ENCODE measurements at places on chromosomes 5 and 9.
A peak's percentile ranks its signal among the peaks of the same experiment; 100 is the strongest.

- DNase-seq: no peak
Measured at GRCh38 chr9:91930475-91930874, 19.6 kb downstream of the ROR2 start.

DNA sequence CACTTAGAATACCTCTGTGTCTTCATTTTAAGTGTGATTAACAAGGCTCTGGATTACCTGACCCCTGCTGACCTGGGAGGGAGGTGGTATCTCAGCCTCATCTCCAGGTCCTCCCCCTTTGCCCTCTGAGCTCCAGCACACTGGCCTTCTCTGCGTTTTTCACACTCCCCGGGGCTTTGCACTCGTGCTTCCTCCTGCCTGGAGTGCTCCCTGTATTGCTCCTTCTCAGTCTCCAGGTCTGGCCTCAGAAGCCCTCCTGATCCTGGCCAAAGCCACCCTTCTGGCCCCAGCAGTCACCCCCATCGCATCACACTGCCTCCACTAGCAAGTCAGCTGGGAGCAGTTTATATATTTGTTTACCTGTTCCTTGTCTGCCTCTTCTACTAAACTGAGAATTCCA lies 13.6 kb upstream of the NEUROG1 start:
- no peak for DNase-seq

- no peak for DNase-seq
Measured at GRCh38 chr5:38543074-38543473, 13.4 kb downstream of the LIFR start.

GRCh38 chr9:18516965-18517364 lies 43.0 kb downstream of the ADAMTSL1 start:
- DNase-seq: no peak

DNA sequence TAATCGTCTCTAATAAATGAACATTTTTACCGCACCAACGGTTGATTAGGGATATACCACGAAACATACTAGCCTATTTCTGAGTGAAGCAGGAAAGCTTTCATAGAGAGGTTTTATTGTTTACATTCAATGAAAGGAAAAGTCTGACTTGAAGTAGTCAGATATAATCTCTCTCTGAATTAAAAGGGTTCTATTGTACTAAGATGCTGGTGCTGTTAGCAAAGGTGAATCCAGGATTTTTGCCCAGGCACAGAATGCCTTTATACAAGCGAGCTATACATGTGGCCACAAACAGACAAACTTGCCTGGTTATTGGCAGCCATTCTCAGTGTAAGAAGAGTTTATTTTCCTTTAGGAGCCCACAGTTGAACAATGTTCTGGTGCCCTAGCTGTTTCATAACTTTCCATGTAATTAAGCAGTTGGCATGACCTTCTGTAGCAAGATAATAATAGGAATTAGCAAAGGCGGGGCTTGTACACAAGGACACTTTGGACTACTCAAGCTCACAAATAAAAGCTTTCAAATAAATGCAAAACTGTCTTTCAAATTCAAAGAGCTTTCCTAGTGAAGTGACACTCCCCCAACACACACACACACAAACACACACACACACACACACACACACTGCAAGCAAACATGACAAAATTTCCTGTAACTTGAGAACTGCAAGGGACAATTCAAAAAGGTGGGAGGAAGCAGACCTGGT lies 198.7 kb upstream of the MAP3K1 start:
- no peak for DNase-seq

- DNase-seq: no peak
Measured at GRCh38 chr9:95528908-95529502, 12.2 kb upstream of the PTCH1 start.

- DNase-seq: peak; percentile 84
Measured at GRCh38 chr9:5767968-5768932, 64.7 kb downstream of the ERMP1 start.

GRCh38 chr5:173646692-173647091 lies 30.2 kb upstream of the BOD1 start:
- no peak for DNase-seq

- no peak for DNase-seq
Measured at GRCh38 chr5:127697894-127698600, 5.1 kb upstream of the CCDC192 start.

GRCh38 chr5:57499262-57500050 lies 16.8 kb upstream of the ACTBL2 start:
- peak; percentile 6 for DNase-seq

- no peak for DNase-seq
Measured at GRCh38 chr5:155532621-155533311, 519.2 kb downstream of the KIF4B start.

- DNase-seq: no peak
Measured at GRCh38 chr9:71758785-71759184, 9.5 kb downstream of the CEMIP2 start.

- DNase-seq: no peak
Measured at GRCh38 chr9:134329886-134330285, 3.6 kb downstream of the RXRA start.

DNA sequence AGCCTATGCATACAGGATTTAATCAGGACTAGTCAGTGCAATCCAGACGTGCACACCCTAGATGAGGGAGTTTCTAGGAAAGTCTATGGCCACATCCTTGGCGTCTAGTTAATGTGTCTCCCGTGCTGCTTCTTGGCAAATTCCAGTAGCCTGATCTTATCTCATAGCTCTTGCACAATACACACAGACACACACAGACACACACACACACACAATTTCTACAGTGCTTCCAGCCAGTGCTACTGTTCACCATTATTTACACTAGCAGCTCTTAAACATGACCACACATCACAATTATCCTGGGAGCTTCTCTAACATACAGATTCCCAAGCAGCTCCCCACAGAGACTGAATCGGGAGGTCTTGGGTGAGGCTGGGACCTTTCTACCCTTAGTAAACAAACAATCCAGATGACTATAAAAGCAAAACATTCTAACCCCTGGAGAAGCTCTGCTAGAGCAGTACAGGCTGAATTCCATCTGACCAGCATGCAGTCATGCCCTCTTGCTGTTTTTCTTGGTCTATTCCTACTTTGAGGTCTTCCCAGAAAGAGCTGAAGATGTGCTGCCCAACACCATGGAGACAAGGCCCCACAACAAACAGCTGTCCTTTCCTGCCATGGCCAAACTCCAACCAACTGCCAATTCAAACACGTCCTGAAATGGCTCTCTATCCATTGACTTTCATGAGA lies 236.6 kb downstream of the DEPDC1B start:
- DNase-seq: no peak

GRCh38 chr9:137062384-137062783 lies 8.0 kb downstream of the SAPCD2 start:
- no peak for DNase-seq

DNA sequence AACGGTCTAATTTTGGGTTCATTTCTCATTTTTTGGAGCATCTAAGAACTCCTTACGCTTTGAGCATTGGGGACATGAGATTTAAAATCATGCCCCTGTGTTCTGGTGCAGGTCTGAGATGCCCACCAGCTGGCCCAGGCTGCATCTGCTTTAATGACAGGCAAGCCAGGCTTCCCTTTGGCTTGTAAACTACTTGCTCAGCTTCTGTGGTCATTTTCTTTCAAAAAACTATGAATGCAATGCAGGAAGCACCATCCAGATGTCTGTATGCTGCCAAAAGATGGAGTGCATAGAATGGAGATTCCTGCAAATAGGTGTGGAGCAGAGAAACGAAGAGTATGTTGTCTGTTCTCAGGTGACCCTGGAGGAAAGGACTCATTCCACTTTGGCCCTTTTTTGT lies 399.9 kb upstream of the ADAMTSL1 start:
- DNase-seq: no peak

DNA sequence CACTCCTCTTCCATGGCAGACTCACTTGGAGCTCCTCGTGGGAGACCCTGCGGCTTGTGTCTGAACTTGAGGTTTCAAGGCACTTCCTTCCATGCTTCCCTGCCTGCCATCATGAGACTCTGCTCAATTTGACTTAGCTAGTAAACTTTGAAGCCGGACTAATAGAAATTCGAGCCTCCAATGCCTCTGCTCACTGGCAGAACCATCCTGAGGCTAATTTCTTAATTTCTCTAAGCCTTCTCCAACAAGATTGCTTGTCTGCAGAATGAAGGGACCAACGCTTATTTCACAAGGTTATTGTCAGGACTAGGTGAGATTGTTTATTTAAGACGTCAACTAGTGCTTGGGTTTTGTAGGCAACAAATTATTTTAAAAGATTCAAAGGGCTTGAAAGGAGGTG lies 3.2 kb downstream of the POU4F3 start:
- DNase-seq: no peak

- DNase-seq: no peak
Measured at GRCh38 chr9:91037511-91038482, 236.2 kb downstream of the SYK start.

- no peak for DNase-seq
Measured at GRCh38 chr5:151700296-151700695, 13.6 kb upstream of the SPARC start.

GRCh38 chr9:111298731-111299598 lies 31.1 kb downstream of the OR2K2 start:
- DNase-seq: no peak

DNA sequence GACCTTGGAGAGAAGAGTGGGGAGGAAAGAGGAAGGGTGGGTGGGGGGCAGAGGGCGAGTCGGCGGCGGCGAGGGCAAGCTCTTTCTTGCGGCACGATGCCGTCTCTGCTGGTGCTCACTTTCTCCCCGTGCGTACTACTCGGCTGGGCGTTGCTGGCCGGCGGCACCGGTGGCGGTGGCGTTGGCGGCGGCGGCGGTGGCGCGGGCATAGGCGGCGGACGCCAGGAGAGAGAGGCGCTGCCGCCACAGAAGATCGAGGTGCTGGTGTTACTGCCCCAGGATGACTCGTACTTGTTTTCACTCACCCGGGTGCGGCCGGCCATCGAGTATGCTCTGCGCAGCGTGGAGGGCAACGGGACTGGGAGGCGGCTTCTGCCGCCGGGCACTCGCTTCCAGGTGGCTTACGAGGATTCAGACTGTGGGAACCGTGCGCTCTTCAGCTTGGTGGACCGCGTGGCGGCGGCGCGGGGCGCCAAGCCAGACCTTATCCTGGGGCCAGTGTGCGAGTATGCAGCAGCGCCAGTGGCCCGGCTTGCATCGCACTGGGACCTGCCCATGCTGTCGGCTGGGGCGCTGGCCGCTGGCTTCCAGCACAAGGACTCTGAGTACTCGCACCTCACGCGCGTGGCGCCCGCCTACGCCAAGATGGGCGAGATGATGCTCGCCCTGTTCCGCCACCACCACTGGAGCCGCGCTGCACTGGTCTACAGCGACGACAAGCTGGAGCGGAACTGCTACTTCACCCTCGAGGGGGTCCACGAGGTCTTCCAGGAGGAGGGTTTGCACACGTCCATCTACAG lies 760 bp downstream of the NPR3 start:
- DNase-seq: peak; percentile 30

GRCh38 chr9:96646081-96646991 lies 8.8 kb downstream of the PRXL2C start:
- DNase-seq: no peak

DNA sequence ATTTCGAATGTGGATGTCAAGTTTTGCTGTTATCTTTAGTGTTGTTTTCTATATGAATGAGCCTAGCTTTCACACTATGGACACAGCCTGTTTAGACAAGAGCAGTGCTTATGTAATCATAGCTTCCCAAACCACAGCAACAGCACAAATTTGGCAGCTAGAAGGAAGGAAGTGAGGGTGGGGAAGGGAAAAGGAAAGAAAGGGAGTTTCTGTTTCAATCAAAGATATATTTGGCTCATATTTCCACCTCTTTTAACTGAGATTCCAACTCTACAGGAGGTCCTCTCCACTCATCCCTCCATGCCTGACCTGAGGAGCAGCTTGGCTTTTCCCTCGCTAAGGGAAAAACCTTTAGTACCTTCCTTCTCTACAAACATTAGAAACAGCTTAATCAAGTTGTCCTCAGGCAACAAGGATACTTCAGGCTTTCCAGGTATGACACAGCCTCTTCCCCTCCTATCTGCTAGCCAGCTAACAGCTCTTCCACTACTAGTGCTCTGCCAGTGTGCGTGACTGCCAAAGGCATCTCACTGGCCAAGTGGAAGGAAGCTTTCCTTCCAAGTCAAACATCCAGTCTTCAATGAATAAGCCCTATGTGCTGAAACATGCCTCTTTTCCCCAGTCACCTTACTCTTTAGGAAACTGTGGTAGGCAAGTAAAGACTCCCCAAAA lies 268.6 kb upstream of the PTGER4 start:
- DNase-seq: no peak

DNA sequence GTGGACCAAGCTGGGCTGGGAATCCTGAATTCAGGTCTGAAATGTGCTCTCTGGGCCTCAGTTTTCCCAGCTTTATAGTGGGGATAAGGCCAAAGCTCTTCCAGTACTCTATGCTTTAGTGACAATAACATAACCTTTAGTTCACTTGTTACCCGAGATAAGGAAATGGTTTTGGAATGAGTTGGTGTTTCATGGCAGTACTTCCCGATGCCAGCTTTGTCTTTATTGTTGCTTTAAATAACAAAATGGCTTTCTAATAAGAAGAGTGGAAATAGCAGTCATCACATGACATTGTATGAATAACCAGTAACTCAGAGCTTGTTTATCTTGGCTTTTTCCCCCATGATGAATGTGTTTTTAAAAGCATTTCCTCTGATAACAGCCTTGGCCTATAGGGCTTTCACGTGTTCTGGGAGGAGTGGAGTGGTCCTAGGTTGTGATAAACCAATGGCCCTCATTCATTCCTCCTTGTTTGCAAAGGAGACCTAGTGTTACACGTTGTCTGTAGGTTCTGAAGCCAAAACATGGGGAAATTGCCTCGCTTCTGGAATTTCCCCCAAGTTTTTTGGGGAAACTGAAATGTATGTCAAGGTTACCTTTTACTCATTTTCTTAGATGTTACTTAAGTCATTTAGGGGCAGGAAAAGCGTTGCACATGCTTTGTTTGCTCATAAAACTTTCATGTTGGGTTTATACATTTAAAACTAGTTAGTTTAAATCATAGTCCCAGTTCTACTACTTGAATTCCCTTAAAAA lies 53.7 kb downstream of the ZNF618 start:
- DNase-seq: no peak

DNA sequence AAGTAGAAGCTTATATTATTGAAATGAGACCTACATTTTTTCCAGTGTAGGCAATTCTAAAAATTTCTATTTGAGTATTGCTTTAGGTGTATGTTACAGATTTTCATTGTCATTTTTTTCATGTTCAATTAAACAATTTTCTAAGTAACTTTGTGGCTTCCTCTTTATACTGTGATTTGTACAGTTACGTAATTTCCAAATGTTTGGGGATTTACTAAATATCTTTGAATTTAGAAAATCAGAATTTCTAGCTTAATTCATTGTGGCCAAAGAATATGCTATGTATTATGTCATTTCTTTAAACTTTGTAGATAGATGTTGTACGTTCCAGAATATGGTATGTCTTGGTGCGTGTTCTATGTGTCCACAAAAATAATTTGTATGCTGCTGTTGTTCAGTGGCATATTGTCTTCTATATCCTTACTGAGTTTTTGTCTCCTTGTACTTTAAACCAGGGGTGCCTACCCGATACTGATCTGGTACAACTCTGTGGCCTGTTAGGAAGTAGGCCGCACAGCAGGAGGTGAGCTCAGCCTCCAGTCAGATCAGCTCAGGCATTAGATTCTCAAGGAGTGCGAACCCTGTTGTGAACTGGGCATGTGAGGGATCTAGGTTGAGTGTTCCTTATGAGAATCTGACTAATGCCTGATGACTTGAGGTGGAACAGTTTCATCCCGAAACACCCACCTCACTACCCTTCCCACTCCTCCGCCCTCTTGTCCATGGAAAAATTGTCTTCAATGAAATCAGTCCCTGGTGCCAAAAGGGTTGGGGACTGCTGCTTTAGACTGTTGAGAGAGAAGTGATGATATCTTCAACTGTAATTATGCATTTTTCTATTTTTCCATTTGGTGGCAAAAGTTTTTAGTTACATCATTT lies 63.5 kb downstream of the UBE2R2 start:
- no peak for DNase-seq

GRCh38 chr5:123035918-123036390 lies 571 bp downstream of the PPIC start:
- no peak for DNase-seq

Measured in bone marrow (tissue), 2 donors.